ENCODE measurements at places on chromosomes 3 and 15.

DNA sequence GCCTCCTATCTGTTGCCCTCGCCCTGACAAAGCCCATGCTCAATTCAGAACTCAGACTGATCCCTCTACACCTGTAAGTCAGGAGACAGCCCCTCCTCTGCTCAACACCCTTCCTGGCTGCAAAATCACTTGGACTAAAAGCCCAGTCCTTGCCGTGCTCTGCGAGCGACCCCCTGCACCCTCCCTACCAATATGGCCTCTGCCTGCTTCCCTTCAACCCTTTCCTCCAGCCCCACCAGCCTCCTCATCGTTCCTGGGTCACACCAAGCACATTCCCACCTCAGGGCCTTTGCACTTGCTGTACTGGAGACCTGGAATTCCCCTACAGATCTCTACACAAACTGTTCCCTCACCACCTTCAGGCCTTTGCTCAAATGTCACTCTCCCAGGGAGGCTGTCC is 5.2 kb upstream of the SSUH2 start:
- DNase-seq, result no peak

GRCh38 chr3:120033596-120033995 is 60.7 kb downstream of the GSK3B start:
- DNase-seq, result no peak

DNA sequence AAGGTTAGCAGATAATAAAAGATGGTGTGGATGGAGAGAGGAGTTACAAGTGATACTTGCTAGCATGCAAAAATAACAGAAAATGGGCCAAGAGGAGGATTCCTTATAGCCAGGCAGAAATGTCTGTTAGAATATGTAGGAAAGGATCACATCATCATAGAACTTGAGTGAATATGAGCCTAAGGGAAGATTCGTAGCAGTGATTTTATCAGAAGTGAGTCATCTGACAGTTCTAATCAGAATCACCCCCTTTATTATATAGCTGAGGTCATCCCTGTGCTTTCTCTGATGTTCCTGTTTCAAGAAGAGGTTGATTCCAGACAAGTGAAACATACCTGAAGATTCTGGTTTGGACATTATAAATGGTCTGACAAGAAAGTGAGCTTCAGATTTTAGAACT is 22.9 kb downstream of the EXOG start:
- DNase-seq, result no peak

GRCh38 chr15:44698641-44699040 is 12.5 kb downstream of the PATL2 start:
- no peak for DNase-seq

DNA sequence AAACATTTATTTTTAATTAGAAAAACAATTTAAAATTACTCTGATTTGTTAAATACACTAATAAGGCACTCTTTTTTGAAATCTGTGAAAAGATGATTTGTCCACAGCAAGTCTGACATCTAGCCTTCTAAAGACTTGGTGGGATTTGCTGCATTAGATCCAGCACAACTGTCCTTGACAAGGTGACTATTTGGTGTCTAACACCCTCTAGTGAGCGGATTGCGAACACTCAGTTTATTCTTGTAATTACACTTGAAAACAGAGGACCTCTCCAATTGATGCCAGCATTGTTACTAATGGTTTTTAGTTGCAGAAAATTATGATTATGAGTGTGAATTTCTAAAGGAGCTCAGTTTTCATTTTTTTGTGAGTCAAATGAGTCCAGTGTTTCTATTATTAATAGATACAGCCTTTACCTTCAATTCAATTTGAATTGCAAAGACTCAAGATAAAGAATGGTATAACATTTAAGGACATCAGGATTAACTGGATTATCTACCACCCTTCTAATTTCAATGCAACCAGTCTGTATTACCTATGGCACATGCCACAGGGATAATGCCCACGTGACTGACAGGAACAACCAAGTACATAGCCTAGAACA is 29.7 kb upstream of the STRIT1 start:
- no peak for DNase-seq

DNA sequence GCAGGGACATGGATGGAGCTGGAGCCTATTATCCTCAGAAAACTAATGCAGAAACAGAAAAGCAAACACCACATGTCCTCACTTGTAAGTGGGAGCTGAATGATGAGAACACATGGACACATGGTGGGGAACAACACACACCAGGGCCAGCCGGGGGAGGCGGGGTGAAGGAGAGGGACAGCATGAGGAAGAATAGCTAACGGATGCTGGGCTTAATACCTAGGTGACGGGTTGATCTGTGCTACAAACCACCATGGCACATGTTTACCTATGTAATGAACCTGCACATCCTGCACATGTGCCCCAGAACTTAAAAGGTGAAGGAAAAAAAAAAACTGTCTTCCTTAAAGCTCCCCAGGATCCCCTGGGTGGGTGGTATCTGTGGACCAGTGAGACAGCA is 87.1 kb downstream of the ADAMTS17 start:
- DNase-seq, result no peak

DNA sequence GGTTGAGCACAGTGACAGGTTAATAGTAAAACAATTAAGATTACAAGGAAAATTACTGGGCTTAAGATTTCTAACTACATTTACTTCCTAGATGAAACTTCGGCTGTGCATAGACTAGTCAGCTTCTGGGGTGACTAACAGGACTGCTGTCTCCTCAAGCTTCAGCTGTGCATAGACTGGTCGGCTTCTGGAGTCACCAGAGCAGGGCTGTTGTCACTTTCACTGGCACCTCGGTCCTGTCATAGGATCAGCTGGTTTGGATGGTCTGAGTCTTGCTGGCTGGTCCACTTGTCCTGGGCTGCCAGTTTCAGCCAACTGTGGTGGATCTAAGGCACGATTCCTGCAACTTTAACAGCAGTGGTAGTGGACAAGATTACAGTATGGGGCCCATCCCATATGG is 23.9 kb upstream of the ACAD9 start:
- DNase-seq, result no peak

DNA sequence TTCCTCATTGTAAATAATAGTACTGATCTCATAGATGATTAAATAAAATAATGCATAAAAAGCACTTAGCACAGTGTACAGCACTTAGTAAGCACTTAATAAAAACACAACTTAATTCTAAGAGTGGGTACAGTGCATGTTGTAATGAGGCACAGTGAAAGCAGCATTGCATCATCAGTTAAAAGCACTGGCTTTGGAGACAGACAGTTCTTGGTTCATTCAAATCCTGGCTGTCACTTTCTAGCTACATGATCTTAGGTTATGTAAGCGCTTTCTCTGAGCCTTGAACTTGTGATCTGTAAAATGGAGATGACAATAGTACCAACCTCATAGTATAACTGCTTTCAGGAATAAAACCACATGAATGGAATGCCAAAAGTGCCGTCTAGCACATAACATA is 151.5 kb downstream of the DPH6 start:
- no peak for DNase-seq

DNA sequence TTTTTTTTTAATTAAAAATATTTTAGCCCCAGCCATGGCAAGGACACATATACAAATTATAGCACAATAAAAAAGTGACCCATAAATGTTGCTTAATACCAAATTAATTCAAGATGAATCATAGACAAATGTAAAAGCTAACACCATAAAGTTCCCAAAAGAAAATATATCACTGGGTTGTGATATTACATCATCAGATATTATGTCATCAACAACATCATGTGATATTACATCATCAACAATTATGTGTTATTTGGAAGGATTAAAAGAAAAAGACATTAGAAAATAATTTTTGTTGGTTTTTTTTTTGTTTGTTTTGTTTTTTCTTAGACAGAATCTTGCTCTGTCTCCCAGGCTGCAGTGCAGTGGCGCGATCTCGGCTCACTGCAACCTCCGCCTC is 34.5 kb upstream of the ABHD10 start:
- DNase-seq, result no peak

GRCh38 chr3:20683910-20684309 is 497.9 kb upstream of the SGO1 start:
- DNase-seq, result no peak
